ENCODE measurements at places on chromosomes 12 and 14.

- DNase-seq: no peak
These were observed 19.7 kb downstream of the CORO1C start for GRCh38 chr12:108711489-108712164.

- no peak for DNase-seq
These were observed 2.4 kb downstream of the HRK start for GRCh38 chr12:116878567-116879508.

- no peak for DNase-seq
These were observed 66.4 kb downstream of the CHST11 start for GRCh38 chr12:104522985-104523722.

DNA sequence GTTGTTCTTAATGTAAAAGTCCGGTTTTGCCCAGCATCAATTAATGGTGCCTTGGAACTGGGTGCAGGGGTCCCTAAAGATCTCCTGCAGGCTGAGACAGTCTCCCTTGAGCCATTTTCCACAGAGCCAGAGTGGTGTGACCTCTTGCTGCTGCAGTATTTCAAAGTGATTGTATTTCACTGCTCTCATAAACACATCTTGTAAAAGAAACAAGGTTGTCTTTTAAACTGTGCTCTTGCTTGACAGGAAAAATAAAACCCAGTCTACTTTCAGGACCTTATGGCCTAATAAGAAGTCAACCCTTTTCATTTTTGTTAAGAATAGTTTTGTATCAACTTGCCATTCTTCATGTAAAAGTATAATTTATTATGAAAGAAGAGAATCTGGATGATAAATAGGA lies 44.7 kb downstream of the TMEM117 start:
- DNase-seq: no peak

GRCh38 chr12:105659355-105660075 lies 329.0 kb downstream of the C12orf75 start:
- DNase-seq: no peak

GRCh38 chr12:12586879-12587675 lies 24.4 kb upstream of the DUSP16 start:
- DNase-seq: no peak

DNA sequence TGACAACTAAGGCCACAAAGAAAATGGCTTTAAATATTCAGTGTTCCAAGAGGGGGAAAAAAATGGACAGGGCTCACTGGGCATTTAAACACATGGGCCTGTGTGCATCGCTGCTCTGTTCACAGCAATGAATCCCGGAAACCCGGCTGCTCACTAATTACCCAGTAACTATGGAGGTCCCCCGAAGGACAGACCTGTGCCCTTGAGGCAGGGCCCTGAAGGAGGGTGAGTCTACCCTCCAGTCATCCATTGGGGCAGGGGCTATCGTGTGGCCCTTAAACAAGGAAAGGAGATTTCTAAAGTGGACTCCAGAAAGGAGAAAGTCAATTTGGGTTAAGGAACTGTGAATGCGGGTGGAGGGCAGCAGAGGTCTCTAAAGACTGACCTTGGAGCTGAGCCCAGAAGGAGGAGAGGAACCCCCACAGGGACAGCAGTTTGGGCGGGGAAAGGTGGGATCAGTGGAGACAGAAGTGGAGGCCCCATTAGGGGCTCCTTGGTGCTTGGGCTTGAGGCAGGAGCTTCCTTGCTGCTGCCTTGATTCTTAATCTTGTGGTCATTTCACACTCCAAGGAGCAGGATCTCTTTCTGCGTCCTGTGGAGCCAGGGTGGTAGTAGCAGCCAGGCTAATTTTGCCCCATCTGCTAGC lies 1.4 kb upstream of the CLMN start:
- DNase-seq: no peak

Measured in T-cell (primary cell).